ENCODE measurements at places on chromosomes 7 and 10. TPM values are rescaled to one million over a fixed set of nuclear protein-coding genes. Genes with fewer than 3 reads are reported as not detected.

The MACC1 gene
- total RNA-seq: 36.2 TPM

DNA sequence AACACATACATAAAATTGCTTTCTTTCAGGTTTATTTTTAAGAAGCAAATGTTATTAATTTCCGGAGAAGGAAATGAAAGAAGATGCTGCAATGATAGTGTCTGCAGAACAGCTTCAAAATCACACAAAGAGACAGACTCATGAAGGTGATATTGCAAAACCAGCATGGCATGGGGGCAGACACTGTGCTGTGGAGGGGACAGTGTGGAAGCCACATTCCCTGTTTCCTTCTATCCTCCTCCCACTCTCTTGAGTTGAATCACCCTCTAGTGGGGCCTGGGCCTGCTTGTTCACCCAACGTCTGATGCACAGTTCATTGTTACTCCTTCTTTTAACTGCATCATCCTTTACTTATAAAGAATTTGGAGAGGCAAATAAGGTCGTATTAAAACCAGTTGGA lies 104.0 kb upstream of the INSIG1 start:
- no peaks in the 10 kb centered on the region for H3K4me1 ChIP-seq
- H3K27me3 ChIP-seq: peaks cover 16% of the 10 kb centered on the region
- H3K36me3 ChIP-seq: no peaks in the 10 kb centered on the region
- DNase-seq: no peak
- H3K27ac ChIP-seq: no peak overlapping the region
- H3K4me3 ChIP-seq: no peak overlapping the region

- no peak for DNase-seq
- peaks cover 13% of the 10 kb centered on the region for H3K27me3 ChIP-seq
- no peaks in the 10 kb centered on the region for H3K36me3 ChIP-seq
- H3K27ac ChIP-seq: no peak overlapping the region
- no peak overlapping the region for H3K4me3 ChIP-seq
- H3K4me1 ChIP-seq: no peaks in the 10 kb centered on the region
These were observed 37.3 kb upstream of the PRSS1 start for GRCh38 chr7:142711746-142712616.

DNA sequence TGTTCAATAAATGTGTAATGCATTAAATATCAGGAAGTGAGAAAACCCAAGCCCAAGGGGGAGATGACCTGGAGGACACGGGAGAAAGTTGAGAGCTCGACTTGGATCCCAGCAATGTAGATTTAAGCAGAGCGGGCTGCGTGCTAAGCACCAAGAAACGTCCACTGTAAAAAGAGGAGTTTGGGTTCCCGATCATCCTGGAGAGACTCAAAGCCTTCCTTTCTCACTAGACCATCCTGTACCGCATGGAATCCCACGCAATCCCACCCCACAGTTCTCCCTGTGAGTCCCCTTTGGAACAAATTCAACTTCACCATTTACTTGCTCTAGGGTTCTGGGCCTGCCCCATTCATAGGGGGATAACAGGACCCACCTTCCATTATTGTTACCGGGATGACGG lies 2.4 kb downstream of the TRPV6 start:
- H3K27ac ChIP-seq: no peak overlapping the region
- no peak overlapping the region for H3K4me3 ChIP-seq
- H3K27me3 ChIP-seq: no peaks in the 10 kb centered on the region
- no peak for DNase-seq
- no peaks in the 10 kb centered on the region for H3K4me1 ChIP-seq
- no peaks in the 10 kb centered on the region for H3K36me3 ChIP-seq

DNA sequence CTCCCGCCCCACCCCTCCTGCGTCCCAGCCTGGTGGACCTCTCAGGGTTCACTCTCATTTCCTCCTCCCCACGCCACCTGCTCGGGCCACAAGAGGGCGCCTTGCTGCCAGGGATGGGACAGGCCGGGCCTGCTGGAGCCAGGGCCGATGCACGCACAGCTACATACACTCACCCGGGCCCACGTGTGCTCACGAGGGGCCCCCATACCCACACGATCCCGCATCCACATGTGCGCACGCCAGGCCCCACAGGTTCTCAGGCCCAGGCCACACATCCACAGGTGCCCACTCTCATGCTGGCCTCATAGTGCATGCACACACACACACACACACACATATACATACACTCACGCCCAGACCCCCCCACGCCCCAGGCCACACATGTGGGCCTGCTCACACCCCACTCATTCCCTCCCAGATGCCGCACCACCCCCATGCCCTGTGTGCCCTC lies 68.6 kb downstream of the LHPP start:
- no peaks in the 10 kb centered on the region for H3K4me1 ChIP-seq
- H3K4me3 ChIP-seq: no peak overlapping the region
- no peak overlapping the region for H3K27ac ChIP-seq
- H3K36me3 ChIP-seq: no peaks in the 10 kb centered on the region
- H3K27me3 ChIP-seq: no peaks in the 10 kb centered on the region

DNA sequence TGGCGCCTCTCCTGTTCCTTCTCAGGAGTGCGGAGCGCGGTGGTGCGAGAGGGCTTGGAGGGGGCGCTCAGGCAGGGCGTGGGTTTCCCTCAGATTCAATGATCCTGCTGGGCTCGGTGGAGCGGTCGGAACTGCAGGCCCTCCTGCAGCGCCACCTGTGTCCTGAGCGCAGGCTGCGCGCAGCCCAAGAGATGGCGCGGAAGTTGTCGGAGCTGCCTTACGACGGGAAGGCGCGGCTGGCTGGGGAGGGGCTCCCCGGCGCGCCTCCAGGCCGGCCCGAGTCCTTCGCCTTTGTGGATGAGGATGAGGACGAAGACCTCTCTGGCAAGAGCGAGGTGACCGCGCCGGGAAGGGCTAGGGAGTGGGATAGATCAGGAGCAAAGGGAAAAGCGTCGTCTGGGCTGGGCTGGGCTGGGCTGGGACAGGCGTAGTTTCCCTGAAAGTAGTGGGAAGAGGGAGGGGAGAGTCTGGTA lies 17.0 kb downstream of the FAM131B start:
- H3K36me3 ChIP-seq: no peaks in the 10 kb centered on the region
- no peak overlapping the region for H3K27ac ChIP-seq
- H3K4me3 ChIP-seq: peak overlapping the region; percentile 18
- DNase-seq: peak; percentile 93
- no peaks in the 10 kb centered on the region for H3K4me1 ChIP-seq

GRCh38 chr7:136957391-136957790 lies 88.9 kb downstream of the CHRM2 start:
- no peak overlapping the region for H3K4me3 ChIP-seq
- no peaks in the 10 kb centered on the region for H3K27me3 ChIP-seq
- H3K27ac ChIP-seq: no peak overlapping the region

DNA sequence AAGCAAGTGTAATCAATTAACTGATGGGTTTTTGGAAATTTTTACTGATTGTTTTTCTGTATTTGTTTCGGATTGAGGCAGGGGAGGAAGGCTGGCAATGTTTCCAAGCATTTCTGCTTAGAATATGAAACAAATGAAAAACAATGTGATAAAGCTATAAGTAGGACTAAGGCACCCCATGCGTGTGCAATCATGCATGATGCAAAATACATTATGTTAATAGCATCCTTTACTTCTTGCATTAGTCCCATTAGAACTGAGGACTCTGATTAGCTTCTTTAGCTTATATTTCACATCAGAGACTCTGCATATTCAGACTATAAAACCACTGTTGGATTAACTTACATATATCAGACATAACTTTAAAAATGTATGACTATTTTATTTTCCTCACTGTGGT lies 48.7 kb upstream of the AGMO start:
- no peak overlapping the region for H3K27ac ChIP-seq
- DNase-seq: no peak
- H3K4me3 ChIP-seq: no peak overlapping the region
- no peaks in the 10 kb centered on the region for H3K27me3 ChIP-seq

GRCh38 chr10:101644002-101644401 lies 51.0 kb downstream of the FBXW4 start:
- DNase-seq: no peak
- H3K4me3 ChIP-seq: no peak overlapping the region
- H3K4me1 ChIP-seq: no peaks in the 10 kb centered on the region
- no peak overlapping the region for H3K27ac ChIP-seq
- H3K36me3 ChIP-seq: no peaks in the 10 kb centered on the region
- H3K27me3 ChIP-seq: no peaks in the 10 kb centered on the region

GRCh38 chr7:129969881-129970446 lies 17.2 kb upstream of the UBE2H start:
- H3K4me1 ChIP-seq: no peaks in the 10 kb centered on the region
- H3K27me3 ChIP-seq: no peaks in the 10 kb centered on the region
- no peak overlapping the region for H3K4me3 ChIP-seq
- H3K36me3 ChIP-seq: no peaks in the 10 kb centered on the region

GRCh38 chr7:106142136-106142535 lies 30.0 kb upstream of the SYPL1 start:
- no peaks in the 10 kb centered on the region for H3K36me3 ChIP-seq
- H3K27ac ChIP-seq: no peak overlapping the region
- no peaks in the 10 kb centered on the region for H3K27me3 ChIP-seq
- no peak for DNase-seq
- H3K4me1 ChIP-seq: no peaks in the 10 kb centered on the region
- no peak overlapping the region for H3K4me3 ChIP-seq

- no peaks in the 10 kb centered on the region for H3K36me3 ChIP-seq
- H3K4me3 ChIP-seq: no peak overlapping the region
- no peaks in the 10 kb centered on the region for H3K4me1 ChIP-seq
- DNase-seq: peak; percentile 6
These were observed 75.5 kb downstream of the CARD11 start for GRCh38 chr7:2968176-2968575.
